ENCODE measurements at places on chromosomes 3 and 15.

DNA sequence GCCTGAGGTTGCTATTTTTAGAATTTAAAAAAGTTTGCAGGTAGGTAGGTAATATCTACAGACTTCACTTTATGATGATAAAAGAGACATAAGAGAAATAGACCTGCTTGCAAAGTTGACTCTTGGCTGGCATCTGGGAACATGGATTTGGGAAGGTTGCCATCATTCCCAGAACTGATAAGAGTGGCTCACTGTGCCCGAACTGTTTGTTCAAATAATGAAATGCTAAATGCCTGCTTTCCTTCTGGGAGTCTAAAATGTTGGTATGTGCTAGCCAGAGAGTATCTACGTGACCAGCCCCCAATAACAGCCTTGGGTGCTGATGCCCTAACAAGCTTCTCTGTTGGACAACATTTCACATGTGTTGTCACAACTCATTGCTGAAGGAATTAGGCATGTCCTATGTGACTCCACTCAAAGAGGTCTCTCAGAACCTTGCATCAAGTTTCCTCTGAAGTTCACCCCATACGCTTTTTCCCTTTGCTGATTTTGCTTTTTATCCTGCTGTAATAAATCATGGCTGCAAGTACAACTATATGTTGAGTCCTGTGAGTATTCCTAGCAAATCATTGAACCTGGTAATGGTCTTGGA lies 95.5 kb downstream of the FHIT start:
- DNase-seq, result no peak

GRCh38 chr3:108780235-108780634 lies 23.0 kb upstream of the RETNLB start:
- no peak for DNase-seq

DNA sequence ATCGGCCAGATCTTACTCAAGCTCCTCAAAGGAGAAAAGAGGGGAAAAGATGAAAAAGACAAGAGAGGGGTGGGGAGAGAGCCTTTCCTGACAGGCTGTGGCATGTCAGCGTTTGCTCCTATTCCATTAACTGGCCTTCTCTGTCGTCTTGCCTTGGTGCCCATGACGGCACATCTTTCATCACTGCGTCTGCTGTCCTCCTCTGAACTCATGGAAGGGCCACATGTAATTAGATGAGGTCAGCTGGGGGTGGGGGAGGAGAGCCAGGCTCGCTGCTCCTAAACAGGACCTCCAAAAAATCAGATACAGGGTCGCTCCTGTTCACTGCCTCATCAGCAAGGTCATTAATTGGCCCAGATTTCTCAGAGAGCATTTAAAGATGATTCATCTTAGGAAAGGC lies 49.7 kb downstream of the LRTM1 start:
- no peak for DNase-seq

GRCh38 chr3:141413801-141414689 lies 45.7 kb downstream of the ZBTB38 start:
- no peak for DNase-seq

DNA sequence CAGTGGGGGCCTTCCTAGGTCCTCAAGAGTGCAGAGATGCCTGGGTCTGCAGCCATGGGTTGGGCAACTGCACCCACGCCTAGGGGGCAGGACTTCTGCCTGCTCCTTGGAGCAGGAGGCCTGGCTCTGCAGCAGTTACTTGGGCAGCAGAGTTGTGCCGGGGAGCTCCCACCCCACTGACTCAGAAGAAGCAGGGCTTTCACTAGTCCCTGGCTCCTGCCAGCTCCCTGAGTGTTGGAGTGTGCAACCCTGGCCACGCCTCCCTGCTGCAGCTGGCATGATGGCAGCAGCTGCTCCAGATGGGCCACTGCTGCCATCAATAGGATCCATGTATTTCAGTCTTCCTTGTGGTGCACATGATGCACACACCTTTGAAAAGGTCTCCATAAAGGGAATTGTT lies 40.6 kb upstream of the KCNH8 start:
- DNase-seq, result no peak

GRCh38 chr15:38474155-38474757 lies 20.3 kb downstream of the FAM98B start:
- no peak for DNase-seq

- no peak for DNase-seq
Measured at GRCh38 chr3:59549962-59550361, 500.1 kb upstream of the CFAP20DC start.

DNA sequence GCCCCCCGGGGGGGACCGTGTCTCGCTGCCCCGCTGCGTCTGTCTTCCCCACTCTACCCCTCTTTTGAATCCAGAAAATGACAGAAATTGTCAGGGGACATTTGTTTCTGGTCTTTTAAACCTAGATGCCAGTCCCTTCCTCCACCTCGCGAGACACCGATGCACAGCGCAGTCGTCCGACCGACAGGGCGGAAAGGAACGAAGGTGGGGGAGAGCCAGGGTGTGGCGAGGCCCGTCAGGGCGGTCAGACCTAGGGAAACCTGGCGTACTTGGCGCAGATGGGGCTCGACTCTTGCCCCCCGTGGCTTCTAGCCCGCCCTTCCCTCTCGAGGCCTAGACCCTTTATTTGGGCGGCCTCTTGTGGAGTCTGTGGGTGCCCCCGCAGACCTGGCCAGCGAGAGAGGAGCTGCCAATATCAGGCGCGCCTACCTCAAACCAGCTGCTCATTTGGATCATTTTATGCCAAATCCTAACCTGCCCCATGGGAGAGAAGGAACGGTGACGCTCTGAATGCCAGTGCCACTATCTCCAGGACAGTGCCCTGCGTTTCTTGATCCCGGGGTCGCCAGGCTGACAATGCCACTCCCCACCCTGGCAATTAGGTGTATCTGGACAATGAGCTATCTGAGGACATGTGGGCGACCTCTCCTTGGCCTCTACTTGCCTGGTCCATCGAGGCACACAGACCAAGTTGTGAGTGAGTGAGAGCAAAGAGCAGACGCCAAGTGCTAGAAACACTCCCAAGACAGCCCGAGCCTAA lies 500 bp upstream of the RAB6B start:
- DNase-seq, result no peak

- no peak for DNase-seq
Measured at GRCh38 chr3:142614059-142614626, 17.9 kb downstream of the PLS1 start.

- DNase-seq, result no peak
Measured at GRCh38 chr3:10365791-10366190, 44.9 kb upstream of the SEC13 start.

DNA sequence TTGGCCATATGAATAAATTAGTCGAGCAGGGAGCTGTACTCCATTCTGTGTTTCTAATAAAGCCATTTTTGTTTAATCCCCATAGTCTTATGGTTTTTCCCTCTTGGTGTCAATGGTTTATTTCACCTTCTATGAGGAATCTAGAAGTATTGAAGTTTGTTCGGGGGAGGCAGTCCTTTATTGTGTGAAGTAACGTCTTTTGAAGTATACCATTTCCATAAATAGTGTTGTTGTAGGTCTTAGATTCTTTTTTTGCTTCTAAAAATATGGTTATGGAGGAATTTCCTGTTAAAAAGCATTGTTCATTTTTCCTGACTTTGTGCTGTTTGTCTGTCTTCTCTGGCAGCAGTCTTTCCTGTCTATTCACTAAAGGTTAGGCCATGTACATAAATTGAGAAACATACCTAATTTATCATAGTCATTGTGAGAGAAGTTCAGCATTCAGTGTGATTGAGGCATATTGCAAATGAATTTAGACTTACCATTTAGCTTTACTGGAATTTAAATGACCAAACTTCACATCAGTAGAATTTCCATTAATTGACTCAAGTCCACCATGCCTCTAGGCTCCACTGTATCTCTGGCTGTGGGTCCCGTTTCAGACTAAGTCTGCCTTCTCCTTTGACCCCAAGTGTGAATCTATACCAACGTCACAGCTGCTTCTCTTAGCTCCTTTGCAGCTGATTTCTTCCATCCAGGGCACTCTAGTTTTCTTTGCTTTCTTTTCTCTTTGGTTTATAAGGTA lies 37.3 kb downstream of the YEATS2 start:
- DNase-seq, result no peak

GRCh38 chr3:43455233-43455632 lies 166.6 kb downstream of the ANO10 start:
- DNase-seq, result no peak

DNA sequence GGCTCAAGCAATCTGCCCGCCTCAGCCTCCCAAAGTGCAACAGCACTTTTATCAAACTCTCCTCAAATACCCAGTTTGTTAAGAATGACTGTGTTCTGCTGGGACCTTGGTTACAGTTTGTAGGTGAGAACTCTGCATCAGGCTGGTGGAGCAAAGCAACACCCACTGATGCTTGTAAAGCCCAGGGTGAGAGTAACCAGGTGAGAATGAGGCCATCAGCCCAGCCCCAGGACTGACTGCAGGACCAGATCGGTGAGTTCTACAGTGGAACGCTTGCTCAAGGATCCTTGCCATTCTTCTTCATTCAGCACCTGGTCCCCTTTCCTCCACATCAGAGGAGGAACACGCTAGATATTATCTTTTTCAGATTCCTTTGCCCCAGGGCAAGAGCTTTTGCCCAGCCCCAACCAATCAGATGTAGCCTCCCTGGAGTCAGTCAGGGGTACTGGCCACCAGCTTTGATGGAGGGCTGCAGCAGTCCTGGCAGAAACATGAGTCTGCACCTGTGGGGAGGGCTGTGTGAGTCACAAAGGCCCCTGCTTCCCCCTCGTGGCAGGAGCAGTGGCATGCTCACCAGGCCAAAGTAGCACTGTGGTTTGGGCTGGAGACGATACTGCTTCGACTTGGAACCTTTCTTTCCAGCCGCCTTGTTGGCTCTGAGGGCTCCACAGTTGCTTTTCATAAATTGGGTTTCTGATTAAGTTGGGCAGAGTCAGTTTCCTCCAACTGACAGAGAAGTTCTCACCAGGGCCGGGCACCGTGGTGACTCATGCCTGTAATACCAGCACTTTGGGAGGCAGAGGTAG lies 3.5 kb upstream of the SHISA5 start:
- peak; percentile 43 for DNase-seq

- no peak for DNase-seq
Measured at GRCh38 chr3:69226071-69226470, 103.7 kb upstream of the LMOD3 start.

DNA sequence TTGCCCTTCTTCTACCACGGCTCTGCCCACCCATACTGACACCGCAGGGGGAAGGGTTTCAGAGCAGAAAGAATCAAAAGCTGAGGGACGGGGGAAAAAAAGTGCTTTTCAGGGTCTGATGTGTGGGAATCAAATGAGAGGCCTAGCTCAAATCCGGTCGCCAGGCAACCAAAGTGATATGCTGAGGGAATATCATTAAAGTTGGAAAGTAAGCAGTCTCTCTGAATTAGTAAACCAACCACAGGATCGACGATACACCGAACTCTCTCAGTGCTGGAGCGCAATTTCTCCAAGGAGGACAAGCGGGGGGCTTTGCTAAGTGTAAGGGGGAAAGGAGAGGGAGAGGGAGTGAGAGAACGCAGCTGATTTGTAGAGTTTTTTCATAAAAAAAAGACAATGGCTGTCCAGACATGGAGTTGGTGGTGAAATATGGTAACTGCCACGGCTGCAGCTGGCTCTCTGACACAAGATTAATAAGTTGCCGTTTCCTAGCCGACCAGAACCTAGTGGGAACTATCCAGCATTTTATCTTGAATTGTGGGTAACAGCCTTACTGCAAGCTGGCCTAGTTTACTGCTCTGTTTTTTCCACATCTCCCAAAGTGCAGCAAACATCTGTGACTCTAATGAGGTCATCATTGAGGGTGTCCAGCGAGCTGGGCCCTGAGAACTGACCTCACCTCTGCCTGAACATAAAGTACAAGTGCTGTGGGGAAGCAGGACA lies 530.2 kb downstream of the SOX2 start:
- DNase-seq, result no peak

DNA sequence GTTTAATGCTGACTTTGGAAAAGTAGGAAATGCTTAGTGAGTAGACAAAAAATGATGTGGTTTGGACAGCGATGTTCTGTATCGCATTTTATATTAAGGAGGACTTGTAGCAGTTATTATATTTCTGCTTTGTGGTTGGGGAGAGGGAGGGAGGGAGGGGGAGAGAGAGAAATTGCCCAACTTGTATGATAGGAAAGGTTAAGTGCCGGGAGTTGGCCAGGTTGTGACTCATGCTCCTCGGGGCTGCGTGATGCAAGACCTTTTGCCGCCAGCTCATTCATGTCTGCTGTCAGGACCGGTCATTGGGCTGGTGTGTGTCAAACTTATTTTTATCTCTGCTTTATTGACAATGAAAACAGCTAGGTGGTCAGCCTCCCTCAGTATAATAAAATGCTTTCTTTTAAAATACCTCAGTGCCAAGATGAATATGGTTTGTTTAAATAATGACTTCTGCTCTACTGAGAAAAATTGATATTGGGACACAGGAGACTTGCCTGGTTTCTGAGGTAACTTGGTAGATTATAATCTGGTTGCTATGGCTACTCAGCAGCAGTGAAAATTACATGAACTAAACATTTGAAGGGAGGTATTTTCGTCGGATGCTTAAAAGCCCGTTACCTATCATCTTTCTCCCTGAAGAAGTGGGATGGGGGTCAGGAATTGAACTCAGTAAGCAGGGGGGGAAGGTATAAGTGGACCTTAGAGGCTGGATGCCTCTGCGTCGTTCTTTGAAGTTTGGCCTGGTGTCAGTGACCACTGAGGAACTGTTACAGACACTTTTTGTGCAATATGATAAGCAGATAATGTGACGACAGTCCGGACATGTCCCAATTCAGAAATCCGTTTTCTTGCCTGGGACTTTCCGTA lies 90.7 kb downstream of the FNDC3B start:
- DNase-seq, result peak; percentile 15

DNA sequence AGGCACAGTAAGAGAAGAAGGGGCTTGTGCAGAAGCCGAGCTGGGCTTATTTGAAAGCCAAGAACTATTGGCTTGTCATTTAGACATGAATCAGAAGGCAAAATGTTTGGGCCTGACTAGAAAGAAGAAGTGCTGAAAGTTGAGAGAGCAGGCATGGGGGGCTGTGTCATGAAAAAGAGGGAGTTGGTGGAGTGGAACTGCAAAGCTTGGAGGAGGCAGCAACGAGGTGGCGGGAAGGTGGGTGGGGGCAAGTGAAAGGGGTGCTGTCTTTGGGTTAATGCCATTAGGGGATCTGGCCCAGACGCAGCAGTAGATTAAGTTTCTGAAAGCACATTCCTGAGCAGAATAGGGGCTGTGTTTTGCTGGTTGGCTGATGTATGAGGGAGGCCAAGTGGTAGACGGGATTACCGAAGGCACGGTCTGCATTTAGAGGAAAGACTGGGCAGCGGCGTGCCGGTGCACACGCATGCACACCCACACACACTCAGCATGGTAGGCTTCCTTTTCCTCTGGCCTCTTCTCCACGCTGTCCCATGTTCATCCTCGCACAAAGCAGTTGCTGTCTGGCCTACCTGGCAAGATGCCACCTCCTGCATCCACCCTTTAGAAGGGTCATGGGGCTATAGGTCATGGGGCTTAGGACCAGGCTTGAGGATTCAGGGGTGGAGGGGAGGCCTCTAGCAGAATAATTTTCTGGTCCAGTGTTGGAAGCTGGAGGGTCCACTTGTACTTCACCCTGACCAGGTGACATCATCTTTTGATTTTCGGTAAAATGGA lies 43.0 kb downstream of the BOC start:
- DNase-seq, result no peak

- no peak for DNase-seq
Measured at GRCh38 chr3:180296971-180297370, 260.2 kb upstream of the PEX5L start.
